MV-4-11 (cell line): ENCODE measurements at places on chromosomes 3 and 15.

- DNase-seq = no peak
Observed at GRCh38 chr3:40886660-40887425, 312.5 kb upstream of the CTNNB1 start.

- DNase-seq = no peak
Observed at GRCh38 chr15:57751177-57751800, 44.8 kb downstream of the POLR2M start.

DNA sequence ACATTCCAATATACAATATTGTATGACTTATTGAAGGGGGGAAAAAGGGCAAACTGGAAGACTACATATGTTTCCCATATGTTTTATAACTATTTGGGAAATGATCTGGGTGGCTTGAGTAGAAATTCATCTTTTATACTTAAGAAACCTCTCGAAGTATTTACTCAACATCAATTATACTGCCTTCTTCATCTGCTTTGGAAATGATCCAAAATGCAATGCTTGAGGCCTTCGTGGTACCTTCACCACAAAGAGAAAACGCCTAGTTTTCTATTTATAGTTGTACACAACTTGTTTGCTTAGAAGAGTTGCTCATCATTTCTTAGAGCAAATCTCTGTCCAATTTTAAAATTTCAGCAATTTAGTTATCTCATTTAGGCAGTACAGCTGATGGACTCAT lies 18.8 kb downstream of the ACKR4 start:
- DNase-seq = no peak

GRCh38 chr3:76788206-76788605 lies 251.7 kb upstream of the ROBO2 start:
- no peak for DNase-seq

DNA sequence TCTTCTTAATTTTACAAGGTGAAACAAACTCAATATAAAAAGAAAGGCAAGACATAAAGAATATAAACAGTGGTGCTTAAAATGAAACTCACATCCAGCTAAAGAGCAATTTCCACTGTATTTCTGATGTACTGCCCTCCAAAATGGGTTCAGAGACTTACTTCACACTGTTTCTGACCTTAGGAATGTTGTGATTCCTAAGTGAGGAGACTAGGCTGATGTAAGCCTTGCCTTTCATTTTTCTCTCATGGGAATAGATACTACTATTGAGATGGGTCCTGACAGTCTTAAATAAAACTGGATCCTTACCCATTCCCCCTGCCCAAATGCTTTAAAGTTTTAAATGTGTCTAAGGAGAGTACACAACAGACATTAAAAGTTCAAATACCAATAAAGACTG lies 86.9 kb downstream of the CBLB start:
- no peak for DNase-seq

DNA sequence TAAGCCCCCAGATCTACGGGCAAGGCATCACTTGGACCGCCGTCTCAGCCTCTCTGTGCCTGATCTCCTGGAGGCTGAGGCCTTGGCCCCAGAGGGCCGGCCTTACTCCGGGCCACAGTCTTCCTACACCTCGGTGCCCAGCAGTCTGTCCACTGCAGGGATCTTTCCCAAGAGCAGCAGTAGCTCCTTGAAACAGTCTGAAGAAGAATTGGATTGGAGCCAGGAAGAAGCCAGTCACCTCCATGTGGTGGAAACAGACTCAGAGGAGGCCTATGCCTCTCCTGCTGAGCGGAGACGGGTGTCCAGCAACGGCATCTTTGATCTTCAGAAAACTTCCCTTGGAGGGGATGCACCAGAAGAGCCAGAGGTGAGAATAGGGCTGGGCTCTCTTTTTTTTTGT lies 67.0 kb downstream of the MCTP2 start:
- no peak for DNase-seq

- peak; percentile 6 for DNase-seq
Observed at GRCh38 chr15:64256051-64256450, 93.2 kb upstream of the PPIB start.

DNA sequence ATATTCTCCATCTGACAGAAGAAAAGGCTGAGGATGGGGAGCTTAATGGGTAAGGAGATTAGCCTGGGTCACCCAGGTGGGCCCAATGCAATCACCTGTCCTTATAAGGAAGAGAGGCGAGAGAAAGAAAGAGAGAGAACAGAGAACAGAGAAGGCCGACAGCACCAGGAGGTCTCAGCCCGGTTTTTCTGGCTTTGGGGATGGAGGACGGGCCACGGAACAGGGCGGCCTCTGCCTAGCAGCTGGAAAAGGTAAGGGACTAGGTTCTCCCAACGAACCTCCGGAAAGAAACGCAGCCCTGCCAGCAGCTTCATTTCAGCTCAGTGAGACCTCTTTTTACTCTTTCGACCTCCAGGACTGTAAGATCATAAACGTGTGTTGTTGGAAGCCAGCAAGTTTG lies 196.0 kb upstream of the LYSMD4 start:
- no peak for DNase-seq

DNA sequence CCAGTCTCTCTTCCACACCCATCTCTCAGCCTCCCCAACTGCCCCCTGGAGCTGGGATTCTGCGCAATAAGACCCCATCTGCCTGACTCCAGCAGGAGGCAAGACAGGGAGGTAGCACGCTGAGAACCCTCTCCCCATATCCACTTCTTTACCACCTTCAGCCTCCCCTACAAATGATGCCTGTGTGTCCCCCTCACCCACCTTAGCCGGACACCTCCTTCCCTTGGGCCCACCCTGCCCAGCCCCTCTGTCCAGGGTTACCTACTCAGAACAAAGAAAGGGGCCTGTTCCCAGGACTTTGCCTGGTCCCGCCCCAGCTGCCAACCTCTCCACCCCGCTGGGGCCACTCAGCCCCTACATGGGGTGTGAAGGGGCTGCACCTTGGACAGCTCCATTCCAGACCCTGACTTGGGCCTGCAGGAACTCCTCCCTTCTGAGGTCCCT lies 40.8 kb upstream of the ATP2B2 start:
- DNase-seq = no peak

GRCh38 chr3:180594631-180595558 lies 7.1 kb upstream of the TTC14 start:
- peak; percentile 44 for DNase-seq

GRCh38 chr3:108125550-108126071 lies 34.8 kb upstream of the CD47 start:
- DNase-seq = no peak

DNA sequence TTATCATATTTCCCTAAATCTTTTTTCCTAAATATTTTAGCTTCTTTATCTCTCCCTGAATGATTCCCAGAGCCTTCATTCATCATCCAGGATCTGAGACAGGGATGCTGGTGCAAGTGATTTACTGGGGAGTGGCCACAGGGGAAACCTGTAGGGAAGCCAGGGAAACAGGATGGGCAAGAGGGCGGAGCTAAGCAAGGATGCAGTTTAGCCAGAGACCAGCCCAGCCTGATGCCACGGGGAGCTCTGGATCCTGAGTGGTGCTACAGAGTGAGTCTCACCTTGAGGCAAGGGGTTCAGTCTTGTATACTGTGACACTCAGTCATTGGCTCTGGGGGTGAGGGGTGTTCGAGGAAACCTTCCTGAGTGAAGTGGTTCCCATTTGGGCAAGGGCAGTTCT lies 39.7 kb upstream of the LRRFIP2 start:
- no peak for DNase-seq

- no peak for DNase-seq
Observed at GRCh38 chr3:114506591-114507300, 212.9 kb downstream of the TIGIT start.

GRCh38 chr15:71733122-71733521 lies 77.2 kb upstream of the NR2E3 start:
- DNase-seq = no peak

DNA sequence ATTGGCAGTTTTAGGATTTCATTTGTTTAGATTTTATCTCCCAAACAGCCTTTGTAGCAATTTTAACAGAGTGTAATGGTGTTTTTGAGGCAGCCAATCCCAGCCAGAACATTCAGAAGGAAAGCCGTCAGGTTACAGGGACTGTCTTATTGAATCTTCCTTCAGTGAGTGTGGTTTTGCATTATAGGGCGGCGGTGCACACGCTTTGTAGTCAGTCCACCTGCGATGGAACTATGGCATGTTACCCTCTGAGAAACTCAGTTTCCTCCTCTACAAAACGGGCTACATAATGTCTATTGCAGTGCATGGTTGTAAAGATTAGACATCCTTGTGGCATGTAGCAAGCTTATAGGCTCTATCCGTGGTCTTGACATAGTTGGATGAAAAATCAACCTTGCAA lies 1.0 kb downstream of the LRRC28 start:
- no peak for DNase-seq

GRCh38 chr3:105364128-105364527 lies 2.6 kb upstream of the ALCAM start:
- peak; percentile 4 for DNase-seq

- peak; percentile 63 for DNase-seq
Observed at GRCh38 chr3:9864200-9864927, 15.7 kb downstream of the CIDEC start.

DNA sequence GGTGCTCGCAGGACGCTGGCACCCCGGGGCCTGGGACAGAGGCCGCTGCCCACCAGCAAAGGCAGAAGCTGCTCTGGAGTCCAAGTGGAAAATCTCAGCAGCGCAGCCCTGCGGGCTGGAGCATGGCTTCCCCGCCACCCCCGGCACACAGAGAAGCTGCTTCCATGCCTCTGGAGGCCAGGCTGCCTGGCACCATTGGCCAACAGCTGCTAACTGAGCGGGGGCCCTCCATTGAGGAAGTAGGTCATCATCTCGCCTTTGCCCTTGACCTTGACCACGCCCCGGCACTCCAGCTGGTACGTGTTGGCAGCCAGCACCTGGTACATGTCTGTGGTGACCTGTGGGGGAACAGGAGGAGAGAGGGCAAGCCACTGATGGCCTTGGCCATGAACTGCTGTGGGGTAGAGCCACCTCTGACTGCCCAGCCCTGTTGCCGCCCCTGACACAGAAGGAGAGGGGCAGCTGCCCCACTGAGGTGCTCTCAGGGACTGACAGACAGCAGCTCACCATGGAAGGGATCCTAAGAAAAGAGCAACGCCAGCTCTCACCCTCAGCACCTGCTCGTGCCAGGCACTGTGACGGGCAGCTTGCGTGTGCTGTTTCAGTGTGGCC lies 82.8 kb downstream of the SEC22A start:
- DNase-seq = no peak

DNA sequence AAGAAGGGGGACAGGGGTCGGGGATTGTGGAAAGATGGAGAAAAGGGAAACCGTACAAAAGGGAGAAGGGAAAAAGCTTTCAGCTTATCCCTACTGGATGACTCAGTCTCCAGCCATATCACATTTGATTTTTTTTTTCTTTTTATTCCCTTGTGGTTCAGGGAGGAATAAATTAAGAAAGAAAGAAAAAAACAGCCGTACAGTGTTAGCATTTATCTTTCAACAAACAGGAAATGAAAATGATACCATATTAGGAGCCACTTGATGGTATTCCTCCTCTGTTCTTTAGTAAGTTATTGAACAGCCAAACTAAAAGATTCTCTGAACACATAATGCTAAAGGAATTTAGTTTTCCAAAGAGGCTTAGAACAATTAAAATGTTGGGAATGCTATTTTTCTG lies 594.4 kb downstream of the FOXP1 start:
- DNase-seq = no peak

- no peak for DNase-seq
Observed at GRCh38 chr3:30342318-30343060, 263.9 kb upstream of the TGFBR2 start.

GRCh38 chr3:79041621-79042020 lies 726.2 kb downstream of the ROBO1 start:
- DNase-seq = no peak

GRCh38 chr15:74776821-74777768 lies 4.8 kb upstream of the CSK start:
- peak; percentile 91 for DNase-seq

GRCh38 chr3:17094551-17094950 lies 209.8 kb downstream of the PLCL2 start:
- no peak for DNase-seq

GRCh38 chr15:62727501-62727900 lies 315.0 kb upstream of the TPM1 start:
- DNase-seq = peak; percentile 80

- no peak for DNase-seq
Observed at GRCh38 chr3:138047596-138048158, 37.7 kb downstream of the CLDN18 start.

GRCh38 chr3:23913873-23914743 lies 2.7 kb downstream of the NKIRAS1 start:
- DNase-seq = no peak

DNA sequence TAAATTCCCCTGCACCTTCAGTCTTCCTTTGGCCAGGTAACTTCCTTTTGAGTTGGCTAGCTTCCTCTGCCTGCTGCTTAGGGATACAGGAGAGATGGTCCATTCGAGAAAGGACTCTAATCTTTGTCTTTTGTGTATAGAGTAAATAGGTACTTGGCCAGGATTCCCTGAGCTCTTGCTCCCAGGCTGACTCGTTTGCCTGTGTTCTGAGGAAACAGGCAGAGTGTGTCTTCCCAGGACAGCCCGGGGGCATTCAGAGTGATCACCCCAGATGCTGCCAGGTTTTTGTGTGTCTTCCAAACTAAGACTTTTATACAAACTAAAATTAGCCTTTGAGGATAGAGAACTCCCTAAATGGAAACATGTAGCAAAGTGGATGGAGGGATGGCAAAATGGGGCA lies 39.5 kb downstream of the TMEM108 start:
- DNase-seq = no peak

DNA sequence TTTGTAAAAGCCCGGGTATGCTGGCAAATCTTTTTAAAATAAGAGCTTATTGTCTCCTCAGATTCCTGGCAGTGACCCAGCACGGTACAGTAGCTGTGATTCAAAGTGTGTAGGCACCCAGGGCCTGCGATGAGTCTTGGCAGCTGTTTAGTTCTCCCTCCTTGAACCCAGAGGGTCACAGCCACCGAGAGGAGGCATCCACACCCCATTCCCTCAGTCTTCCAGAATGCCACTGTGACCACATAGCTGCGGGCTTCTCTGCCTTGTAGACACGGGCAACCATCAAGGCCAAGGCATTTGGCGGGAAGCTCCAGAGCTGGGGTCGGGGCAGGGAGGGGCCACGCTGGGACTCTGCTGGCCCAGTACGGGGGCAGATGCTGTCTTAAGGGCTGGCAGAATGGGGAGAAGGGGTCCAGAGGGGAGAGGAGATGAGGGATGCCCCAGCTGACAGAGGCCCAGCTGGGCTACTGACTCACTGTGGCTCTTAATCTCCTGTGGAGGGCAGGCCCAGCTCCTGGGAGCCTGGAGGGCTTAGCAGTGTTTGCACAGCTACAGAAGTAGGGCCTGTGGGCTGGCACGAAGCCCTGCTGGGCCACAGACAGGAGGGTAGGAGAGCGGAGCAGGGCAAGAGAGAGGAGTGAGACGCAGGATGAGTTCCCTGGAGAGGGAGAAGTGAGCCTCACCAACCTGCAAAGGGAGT lies 68.8 kb upstream of the DLG1 start:
- DNase-seq = peak; percentile 26

DNA sequence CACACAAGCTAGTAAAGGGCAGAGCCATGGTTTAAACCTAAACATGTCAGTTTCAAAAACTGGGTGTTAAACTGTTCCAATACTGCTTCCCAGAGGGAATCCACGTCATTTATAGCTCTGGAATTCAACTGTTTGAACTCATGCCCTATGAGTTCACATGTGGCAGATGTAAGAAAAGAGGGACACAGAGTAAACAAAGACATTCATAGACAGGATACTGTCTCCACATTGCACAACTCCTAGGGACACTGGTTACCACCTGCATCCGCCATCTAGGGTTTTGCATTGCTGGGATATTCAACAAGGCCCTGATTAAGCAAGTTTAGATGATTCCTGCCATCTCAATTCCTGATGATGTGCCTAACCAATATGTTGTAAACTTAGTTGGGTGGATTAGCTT lies 134.1 kb upstream of the COL8A1 start:
- peak; percentile 16 for DNase-seq

GRCh38 chr3:24184528-24185176 lies 239.6 kb downstream of the NR1D2 start:
- DNase-seq = no peak

GRCh38 chr3:31408720-31409119 lies 124.0 kb upstream of the STT3B start:
- DNase-seq = peak; percentile 8
